Skin of body (tissue), 3 donors: ENCODE measurements at places on chromosomes 3 and 15.

DNA sequence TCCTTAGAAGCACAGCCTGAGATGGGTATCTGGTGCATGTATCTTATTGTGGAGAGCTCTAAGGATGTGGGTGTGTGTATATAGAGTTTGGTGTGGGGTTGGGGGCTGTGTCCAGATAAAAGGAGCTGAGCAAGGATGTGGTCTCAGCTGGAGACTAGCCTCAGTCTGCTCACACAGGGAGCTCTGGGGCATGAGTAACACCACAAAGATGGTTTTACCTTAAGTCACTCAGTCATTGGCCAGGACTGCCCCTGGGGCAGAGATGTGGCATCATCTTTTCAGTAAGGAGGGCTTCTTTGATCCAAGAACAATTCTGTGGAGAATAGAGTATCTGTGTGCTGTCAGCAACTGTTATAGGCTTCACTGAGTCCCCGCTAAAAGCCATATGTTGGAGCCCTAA lies 163.4 kb upstream of the NUDT16 start:
- DNase-seq: no peak

GRCh38 chr3:106193876-106194275 lies 325.1 kb upstream of the CBLB start:
- no peak for DNase-seq

- DNase-seq: no peak
Measured at GRCh38 chr15:36401586-36401966, 177.8 kb upstream of the CDIN1 start.

DNA sequence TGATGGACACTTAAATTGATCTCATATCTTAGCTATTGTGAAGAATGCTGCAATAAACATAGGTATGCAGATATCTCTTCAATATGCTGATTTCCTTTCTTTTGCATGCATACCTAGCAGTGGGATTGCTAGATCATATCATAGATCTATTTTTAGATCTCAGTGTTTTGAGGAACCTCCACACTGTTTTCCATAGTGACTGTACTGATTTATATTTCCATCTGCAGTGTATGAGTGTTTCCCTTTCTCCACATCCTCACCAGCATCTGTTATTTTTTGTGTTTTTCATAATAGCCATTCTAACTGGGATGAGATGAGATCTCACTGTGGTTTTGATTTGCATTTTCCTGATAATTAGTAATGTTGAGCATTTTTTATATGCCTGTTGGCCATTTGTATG lies 17.1 kb upstream of the RASA2 start:
- DNase-seq: no peak

DNA sequence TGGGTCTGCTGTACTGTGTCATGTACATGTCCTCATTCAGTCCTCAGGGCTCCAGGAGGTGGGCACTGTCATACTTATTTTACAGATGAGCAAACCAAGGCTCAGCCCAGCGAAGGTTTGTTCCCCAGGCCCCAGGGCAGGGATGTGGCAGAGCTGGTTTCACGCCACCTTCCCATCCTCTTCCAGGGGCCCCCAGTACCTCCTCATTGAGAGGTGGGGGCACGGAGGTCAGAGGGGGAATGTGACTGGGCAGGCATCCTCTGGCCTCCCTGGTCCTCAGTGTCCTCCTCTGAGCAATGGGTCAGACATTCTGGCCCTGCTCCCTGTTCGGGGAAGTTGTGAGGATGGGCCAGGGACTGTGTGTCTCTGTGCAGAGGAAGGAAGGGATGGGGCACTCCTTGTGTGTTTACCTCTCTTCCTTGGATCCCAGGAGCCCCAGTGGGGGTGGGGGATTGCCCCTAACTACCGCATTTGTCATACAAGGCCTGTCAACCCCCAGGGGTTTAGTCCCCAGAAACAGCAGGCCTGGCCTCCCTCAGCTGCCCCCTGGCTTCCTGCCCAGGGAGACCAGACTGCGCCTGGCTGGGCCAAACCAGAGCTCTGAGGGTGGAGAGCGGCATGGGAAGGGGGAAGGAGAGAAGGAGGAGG lies 65.9 kb upstream of the LCTL start:
- no peak for DNase-seq

- DNase-seq: no peak
Measured at GRCh38 chr3:40886660-40887425, 312.5 kb upstream of the CTNNB1 start.

DNA sequence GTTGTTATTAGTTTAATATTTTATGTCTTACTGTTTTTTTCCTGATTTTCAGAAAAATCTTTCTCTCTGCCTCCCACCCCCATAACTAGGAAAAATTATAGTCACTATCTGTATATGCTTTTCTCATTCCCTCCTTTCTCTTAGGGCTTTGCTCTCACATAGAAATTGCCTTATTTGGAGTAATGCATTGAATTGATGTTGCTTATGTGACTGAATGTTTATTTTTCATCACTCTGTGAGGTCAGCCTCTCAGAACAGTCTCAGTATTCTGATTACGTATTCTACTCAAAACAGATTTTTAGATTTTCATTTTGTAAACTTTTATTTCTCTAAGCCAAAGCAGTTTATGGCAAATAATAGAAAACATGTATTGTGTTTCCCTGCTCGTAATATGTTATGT lies 121.0 kb downstream of the SLMAP start:
- no peak for DNase-seq

DNA sequence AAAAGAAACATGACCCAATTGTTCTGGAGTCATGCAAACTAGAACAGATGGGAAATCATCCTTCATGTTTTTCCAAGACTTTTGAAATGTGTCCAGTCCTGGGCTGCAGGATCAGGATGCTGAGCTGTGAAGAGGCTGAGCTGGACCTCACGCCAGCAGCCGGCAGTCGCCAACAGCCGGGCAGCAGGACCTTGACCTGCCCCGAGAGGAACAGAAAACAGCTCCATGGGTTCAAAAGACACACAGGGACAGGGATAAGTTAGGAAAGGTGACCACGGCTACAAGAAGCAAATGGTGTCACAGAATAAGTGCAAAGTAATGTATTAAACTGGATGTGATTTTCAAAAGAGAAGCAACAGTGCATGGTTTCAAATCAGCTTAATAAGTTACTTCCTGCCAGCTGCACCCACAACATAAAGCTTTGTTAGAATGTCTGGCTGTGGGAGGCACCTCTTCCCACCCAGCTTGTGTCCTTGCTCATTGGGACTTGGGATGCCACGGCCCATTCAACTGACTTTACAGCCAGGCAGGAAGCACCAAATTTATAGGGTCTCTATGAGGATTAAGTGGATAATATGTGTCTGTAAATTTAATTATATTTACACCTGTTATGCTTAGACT lies 266.4 kb downstream of the GABRG3 start:
- no peak for DNase-seq

DNA sequence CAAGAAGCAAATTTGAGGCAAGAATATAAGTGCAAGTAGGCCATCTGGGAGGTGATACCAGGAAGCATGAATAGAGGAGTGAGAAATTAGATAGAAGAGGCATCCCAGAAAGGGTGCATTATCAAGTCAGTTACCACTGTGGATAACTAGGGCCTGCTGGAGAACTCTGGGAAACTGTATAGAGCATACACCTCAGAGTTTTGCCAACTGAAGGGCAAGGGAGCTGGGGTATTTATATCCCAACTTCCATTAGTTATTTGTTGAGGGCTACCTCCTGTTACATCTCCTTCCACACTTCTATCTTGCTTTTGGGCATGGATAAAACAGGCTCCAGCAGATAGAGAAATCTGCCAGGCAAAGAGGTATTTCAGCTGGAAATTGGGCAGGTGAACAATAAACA lies 83.5 kb upstream of the MRPL3 start:
- DNase-seq: no peak

DNA sequence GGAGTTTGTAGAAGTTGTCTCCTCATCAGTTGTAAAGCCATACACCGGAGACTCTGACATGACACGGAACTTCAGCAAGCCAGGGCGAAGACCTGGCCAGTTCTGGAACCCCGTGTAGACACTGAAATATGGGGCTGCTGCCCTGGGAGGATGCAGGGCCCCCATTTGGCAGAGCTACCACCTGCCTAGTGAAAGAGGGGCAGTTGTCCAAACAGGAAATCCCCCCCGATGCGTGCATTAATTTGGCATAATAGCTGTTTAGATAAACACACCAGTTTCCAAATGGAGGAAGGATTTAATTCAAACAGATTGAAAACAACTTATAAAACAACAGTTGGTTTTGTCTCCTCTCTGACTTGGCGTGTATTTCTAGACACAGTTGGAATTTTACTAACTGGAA lies 357.2 kb downstream of the GABRG3 start:
- DNase-seq: no peak

- DNase-seq: peak; percentile 76
Measured at GRCh38 chr3:170749765-170750477, 120.1 kb downstream of the RPL22L1 start.

DNA sequence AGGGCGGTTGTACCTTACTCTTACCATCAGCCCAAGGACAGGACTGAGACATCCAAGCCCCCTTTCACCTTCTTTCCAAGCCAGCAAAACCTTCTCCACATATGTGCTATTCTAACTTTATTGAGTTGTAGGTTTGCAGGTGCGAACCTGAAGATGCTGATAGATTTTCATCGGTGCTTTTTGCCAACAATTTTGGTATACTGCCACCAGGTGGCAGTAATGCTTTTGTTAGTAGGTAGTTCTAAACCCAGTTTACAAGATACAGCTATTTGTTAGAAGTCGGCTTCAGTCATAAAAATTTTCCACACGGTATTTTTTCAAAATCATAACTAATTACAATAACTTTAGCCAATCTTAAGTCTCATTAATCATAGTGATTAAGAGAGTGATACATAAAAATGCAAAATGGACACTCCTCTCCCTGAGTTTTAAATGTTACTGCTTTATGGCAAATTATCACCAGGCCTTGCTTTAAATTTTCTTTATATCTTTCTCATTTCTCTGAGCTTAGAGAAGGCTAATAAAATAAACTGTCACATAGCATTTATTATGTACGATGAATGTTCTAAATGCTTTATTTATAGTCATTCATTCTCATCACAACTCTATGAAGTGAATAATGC lies 636 bp downstream of the TBC1D21 start:
- no peak for DNase-seq

GRCh38 chr15:89822026-89822425 lies 7.4 kb upstream of the ANPEP start:
- DNase-seq: no peak

- DNase-seq: no peak
Measured at GRCh38 chr3:186185194-186185787, 76.4 kb upstream of the ETV5 start.

GRCh38 chr15:65837301-65838294 lies 31.7 kb upstream of the RAB11A start:
- no peak for DNase-seq

DNA sequence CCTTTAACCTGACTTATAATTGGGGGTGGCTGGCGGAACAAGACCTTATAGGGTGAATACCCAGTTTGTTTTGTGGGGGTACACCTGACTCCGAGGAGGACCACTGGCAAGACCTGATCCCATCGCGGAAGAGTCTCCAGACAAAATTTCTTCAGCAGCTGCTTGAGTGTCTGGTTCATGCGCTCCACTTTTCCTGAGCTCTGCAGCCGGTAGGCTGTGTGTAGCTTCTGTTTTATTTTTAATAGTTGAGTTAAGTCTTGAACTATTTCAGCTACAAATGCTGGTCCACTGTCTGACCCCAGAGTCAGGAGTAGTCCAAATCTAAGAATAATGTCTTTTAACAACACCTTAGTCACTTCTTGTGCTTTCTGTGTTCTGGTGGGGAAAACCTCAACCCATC lies 21.2 kb upstream of the NOX5 start:
- DNase-seq: no peak

DNA sequence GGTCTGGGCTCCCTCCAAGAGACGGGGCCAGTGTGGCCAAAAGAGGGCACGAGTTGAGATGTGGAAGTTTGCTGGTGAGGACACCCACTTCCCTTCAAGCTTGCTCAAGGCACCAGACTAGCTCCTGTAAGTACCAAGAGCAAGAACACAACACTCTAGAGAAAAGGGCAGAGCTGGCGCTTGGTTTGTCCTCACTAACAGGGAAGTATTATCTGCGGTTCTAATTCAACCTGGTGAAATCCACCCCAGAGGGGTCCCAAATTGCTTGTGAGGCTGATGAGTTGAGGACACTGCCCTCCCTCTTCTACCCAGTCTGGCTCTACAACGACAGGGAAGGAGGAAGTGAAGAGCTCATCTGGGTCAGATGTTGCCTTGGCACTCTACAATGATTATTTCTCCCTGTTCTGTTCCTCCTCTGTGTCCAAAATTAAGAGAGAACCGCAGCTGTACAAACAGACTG lies 16.9 kb upstream of the FSIP1 start:
- DNase-seq: no peak

GRCh38 chr3:142651711-142652110 lies 55.5 kb downstream of the PLS1 start:
- DNase-seq: no peak

DNA sequence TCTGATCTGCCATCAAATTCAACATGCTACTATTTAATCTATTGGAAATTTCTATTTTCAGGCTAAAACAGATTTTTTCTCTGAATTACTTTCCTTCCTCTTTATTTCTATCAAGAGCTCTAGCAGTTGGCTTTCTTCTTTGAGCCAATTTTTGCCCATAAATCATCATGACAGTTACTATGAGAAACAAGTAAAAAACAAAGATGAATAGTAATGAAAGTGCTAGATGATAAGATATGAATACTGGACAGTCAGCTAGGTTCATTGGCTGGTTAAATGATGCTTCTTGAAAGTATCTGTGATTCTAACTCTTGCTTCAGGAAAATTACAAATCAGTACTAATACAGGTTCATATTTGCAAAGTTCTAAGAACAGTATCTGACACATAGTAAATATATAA lies 38.6 kb upstream of the NANOGP8 start:
- no peak for DNase-seq

DNA sequence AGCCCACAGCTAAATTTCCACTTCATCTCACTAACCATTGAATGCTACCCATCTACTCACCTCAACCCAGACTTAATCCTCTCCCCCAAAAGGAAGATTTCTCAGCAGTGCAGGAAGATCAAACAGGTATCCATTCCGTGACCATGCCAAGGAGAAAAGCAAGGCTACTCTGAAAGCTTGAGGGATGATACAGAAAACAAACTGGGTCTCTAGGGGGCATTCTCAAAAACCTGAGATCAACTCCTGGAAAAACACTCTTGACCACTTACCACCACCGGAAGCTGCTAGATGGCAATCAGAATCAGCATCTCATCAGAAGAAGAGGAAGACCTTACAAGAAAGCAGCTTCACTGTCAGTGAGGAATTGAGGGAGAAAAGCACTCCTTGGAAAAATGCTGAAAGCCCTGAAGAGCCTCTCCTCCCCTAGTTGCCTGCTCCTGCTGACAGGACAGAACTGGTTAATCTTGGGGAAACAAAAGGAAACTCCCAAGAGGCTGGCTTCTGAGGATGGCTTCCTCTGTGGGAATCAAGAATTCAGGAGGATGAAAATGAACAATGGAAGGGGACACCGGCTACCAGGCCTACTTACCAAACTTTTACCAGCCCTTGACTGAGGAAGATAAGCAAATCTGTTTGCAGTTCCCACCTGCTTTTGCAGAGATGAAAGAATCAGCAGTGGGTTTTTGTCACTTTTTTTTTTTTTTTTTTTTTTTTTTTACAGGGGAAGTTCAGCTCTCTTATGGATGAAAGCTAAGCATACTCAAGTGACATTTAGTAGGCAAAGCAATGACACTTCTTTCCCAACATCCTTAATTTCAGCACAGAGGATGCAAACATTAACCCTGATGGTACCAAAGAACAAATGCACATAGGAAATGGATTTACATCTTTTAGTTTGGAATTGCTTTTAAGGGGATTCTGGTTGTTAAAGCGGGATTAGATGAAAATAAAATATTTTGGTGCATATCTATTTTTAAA lies at the start of gene ATP8B4:
Gene ATP8B4, minus strand, starts transcription at position 171 of the 978 bp plus-strand sequence. CDS start 12,267 bp downstream, outside the sequence.
- DNase-seq: no peak

- DNase-seq: no peak
Measured at GRCh38 chr3:106688464-106688863, 688.8 kb upstream of the CCDC54 start.
